ENCODE measurements at places on chromosomes 1 and 21.

DNA sequence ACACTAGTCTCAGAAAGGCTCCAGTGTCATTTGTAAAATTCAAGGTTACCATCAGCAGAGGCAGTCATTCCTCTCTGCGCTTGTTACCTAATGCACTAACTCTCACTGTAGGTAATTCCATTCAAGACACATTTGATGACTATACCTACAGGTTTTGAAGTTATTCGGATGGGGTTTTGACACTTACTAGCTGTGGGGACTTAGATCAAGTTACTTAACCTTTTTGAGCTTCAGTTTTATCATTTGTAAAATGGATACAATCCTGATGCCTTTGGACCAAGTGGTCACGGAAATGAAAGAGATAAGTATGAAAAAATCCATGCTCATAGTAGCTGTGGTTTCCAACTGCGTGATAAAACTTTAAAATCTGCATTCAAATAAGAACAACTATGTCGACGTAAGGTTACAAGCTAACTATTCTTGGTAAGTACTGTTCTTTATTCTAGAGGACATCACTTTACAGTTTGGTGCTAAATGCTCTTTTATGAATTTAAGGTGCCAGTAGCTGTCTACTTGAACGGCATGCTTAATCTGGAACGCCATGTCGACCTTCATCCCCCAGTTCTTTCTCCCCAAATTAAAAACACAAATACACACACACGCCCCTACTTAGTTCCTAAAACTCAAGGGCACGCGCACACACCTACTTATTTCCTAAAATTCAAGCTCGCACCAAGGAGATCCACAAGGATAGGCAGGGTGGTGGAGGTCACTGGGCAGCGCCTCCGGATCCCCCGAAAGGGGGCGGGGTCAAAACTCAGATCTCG lies 550 bp upstream of the NFYC start:
- no peak for DNase-seq

GRCh38 chr1:15639931-15640330 lies 22.7 kb downstream of the DDI2 start:
- DNase-seq = no peak

DNA sequence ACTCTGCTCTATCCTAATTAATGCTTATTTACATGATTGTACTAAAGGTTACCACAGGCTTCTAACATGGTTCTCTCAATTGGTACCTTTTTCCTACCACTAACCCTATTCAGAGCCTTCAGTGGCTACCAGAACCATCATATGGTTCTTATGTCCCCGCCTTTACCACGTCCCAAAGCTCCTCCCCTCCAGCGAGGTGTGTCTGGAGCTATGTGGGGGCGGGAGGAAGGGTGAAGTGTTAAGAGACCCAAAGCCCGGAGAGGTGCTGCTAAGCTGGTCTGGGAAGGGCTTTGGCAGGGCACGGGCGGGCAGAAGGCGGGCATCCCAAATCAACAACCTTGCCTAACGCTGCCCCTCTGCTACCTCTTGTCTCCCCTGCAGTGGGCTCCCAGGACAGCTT lies 10.0 kb downstream of the SPATA46 start:
- no peak for DNase-seq

- no peak for DNase-seq
Observed at GRCh38 chr1:218568962-218569550, 223.9 kb downstream of the TGFB2 start.

GRCh38 chr1:211738691-211739301 lies 63.4 kb upstream of the NEK2 start:
- DNase-seq = no peak
